NCI-H1436 treated with DMSO at 0.1 percent for 48 hours (cell line): ENCODE measurements at places on chromosomes 11 and 22.
A peak's percentile ranks its signal among the peaks of the same experiment; 100 is the strongest.

- no peak for DNase-seq
Measured at GRCh38 chr11:107791343-107792048, 67.1 kb downstream of the SLC35F2 start.

DNA sequence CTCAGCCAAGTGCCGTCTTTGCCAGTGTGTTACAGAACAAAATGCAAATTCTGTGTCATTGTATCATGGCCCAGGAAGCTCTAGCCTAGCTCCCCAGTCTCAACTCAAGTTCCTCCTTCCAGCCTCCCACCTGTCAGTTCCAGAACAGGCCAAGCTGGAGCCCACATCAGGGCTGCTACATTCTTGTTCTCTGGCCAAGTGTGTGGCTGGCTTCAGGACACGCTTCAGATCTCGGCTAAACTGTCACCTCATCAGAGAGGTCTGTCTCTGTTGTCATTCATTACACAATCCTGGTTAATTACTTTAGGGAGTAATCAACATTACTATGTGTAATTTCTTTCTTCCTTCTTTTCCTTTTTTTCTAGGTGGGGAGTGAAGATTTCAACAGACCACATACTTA lies 347.0 kb upstream of the SYN3 start:
- DNase-seq, result no peak

GRCh38 chr11:88597387-88597786 lies 259.9 kb upstream of the CTSC start:
- no peak for DNase-seq

DNA sequence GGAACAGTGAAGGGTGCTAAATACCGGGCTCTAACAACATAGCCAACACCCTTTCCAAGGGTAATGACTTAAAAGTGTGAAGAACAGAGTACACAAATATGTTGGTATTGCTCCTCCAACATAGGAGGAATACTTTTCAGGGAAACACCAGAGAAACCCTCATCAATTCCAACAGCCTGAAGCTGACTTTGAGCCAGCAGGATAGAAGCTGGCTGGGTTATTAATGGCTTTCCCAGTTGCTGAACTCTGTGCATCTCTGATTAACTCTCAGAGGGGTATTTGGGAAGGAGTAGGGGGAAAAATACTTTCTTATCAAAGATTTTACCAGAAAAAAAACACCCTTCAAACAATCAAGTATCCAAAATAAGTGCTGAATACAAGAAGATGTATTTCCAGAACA lies 95.6 kb downstream of the AMBRA1 start:
- no peak for DNase-seq

DNA sequence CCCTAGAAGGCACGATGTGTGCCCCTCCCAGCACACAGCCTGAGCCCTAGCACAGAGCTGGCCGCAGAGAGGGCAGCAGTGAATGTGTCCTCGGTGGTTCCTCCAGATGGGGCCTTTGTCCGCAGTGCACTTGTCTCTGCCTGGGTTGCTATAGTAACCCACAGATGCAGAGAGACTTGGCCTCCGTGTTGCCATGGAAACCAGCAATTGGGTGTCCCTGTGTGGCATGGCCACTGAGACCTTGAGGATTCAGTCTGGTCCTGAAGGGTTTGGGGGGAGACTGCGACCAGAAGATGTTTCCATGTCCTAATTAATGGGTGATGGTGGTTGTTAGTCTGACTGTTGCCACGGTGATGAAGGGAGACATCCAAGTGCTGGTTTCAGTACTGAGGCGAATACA lies 42.6 kb upstream of the TUB start:
- no peak for DNase-seq

GRCh38 chr11:77191429-77191822 lies 63.4 kb downstream of the MYO7A start:
- DNase-seq, result no peak

- no peak for DNase-seq
Measured at GRCh38 chr22:37182949-37183245, 5.2 kb downstream of the C1QTNF6 start.

DNA sequence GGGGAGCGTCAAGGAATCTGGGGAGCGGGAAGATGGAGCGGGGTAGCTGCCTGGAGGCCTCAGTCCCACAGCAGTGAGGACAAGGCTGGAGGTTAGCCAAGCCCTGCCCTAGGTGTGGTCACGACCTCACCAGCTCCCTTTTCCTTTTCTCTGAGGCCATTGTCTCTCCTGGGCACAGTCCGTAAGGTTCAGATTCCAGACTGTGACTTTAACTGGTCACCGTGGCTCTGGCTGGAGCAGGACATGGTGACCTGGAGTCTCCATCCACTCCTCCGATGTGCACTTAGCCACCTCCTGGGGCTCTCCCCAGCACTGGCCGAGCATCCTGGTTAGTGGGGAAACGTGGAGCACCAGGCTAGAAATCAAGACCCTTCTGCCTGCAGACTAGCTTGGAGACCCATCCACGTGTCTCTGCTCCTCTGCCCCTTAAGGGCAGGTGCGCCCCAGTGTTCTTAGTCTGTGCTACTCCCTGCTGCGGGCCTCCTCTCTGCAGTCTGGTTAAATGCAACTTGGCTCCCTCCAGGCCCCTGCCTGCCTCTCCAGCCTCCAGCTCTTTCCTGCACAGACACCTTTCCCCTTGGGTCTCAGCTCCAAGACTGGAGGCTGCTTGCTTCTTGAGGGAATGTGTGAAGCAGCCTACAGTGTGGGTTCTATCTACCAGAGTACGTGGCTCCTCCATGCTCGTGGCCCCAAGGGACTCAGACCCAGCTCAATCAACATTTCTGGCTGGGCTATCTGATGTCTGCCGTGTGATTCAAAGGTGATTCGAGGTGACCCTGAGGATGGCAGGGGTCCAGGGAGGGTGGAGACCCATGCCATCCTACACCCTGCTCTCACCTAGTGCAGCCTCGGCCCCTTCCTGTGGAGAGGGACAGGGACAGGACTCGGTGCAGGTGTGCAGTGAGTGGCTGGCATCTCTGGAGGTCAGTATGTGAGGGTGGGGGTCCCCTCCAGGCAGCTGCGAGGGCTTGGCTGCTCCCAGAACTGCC lies 5.2 kb downstream of the SLC25A1 start:
- no peak for DNase-seq

DNA sequence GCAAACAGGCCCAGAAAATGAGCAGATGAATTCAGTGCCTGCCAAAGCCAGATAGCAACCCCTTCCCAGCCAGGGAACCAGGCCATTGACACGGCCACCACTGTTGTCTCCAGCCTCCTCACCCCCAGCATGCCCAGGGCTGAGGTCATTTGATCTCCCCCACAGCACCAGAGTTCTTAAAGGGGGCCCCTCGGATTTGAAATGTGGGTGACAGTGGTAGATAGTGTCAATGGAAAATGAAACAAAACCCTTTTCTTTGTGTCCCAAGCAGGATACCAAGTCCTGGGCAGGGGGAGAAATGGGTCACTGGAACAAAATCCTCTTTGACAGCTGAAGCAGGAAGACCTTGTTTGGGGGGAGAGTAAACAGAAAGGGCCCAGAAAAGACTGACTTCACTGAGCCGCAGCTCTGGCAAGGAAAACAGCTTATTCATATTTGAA lies 14.3 kb upstream of the ACCSL start:
- DNase-seq, result no peak

GRCh38 chr11:2838091-2838490 lies 47.5 kb downstream of the CDKN1C start:
- DNase-seq, result no peak

GRCh38 chr11:68535098-68535497 lies 74.5 kb downstream of the PPP6R3 start:
- DNase-seq, result no peak

- no peak for DNase-seq
Measured at GRCh38 chr11:72864702-72865655, 50.8 kb downstream of the ATG16L2 start.

DNA sequence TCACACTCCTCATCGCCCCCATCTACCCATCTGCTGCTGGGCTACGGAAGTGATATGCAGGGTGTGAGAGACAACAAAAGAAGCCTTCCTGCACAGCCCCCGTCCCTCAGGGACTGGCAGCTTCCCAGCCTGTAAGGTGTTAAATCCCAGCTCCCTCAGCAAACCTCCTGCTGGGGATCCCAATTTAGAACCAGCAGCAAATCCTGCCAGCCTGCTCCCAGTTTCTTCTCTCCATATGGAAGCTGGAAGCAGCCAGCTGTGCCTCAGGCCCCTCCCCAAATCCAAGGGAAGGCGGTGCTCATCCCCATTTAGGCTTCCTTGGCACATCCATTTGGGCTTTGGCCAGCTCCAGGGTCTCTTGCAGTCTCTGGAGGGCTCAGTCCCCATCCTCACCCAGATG lies 47.5 kb downstream of the PAMR1 start:
- DNase-seq, result no peak

DNA sequence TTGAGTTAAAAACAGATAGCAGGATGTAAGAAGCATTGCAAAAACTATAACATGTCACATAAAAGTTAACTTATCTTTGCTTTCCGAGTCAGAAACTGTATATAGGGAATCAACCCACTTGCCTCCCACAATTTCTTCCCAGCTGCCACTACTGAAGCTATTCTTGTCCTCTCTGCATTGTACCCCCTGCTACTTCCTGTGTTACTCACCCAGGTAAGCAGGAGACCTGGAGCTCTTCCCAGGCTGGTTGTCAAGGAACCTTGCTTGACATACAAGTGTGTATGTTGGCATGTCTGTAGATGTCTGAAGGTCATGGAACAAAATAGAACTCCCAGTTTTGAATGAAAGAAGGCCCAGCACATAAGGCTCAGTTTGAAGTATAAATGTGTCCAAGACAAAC lies 74.3 kb upstream of the LRRC4C start:
- no peak for DNase-seq

DNA sequence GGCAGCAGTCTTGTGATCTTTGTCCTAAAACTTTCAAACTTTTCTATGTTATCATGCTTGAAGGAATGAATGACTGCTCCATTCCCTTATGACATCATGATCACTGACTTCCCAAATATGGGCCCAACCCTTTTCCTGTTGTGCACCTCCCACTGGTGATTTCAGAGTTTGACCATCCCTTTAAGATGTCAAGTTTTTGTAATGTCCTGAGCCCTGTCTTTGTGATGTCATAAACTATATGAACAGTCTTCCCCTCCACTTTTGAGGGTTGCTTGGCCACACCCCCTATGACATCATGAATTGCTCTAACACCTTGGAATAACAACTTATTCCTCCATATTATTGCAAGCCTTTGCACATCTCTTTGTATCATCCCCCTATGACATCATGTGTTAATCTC lies 16.5 kb upstream of the NUCB2 start:
- DNase-seq, result no peak

GRCh38 chr11:130217133-130218031 lies 57.8 kb downstream of the ST14 start:
- DNase-seq, result no peak

- no peak for DNase-seq
Measured at GRCh38 chr11:1755692-1756561, 5.5 kb upstream of the IFITM10 start.

- no peak for DNase-seq
Measured at GRCh38 chr11:538431-539051, 1.2 kb downstream of the LRRC56 start.

DNA sequence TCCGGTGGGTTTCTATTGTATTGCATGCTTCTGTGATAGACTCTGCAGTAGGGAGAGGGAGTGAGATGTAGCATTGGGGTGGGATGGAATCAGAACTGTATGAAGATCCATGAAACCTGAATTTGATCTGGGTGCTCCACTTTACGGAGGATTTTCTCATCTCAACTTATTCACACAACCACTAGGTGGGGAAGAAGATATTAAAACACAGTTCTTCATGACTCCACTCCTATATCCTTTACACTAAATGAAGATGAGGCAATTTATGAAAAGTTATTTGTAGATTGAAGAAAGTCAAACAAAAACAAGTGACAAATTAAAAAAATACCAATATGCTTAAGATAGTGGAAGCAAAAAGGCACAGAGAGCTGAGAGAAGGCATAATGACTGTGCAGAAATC lies 92.6 kb upstream of the PDGFD start:
- no peak for DNase-seq

DNA sequence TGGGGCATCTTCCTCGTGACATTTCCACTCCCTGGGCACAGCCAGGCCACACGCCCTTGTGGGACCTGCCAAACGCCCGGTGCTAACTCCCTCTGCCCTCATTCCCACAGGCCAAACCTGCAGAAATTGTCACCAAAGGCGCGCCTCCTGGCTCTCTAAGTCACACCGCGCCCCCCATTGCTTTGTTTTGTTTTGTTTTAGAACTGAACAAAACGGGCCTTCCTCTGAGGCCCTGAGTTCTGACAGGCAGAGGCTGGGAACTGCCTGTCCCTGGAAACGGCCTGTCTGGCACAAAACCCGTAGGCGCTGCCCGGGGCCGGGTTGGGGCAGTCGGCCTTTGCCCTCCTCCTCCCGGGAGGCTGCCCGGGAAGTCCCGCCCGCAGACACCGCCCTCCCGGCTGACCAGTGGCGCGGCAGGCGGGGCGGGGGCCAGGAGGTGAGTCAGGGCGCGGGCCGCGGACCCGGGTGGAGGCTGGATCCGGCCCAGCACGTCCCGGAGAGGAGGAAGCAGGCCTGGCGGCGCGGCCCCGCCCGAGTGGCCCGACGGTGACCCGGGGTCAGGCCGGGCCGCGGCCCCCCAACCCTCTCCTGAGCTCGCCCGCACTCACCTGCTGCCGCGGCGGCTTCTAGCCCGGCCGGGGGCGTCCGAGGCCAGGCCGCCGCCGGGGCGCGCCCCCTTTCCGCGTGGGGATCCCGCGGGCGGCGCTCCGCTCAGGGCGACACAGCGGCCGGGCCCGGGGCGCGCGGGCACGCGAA lies 465 bp downstream of the SUN2 start:
- DNase-seq, result no peak

- no peak for DNase-seq
Measured at GRCh38 chr22:22010358-22010757, 27.8 kb upstream of the TOP3B start.

GRCh38 chr11:14892036-14892556 lies at the start of gene CYP2R1:
Gene CYP2R1, minus strand, starts transcription at chr11:14892231. Its CDS starts 26 bp downstream, at chr11:14892205.
- DNase-seq, result peak; percentile 93

GRCh38 chr11:3158131-3158591 lies 6.9 kb downstream of the OSBPL5 start:
- DNase-seq, result no peak

- DNase-seq, result no peak
Measured at GRCh38 chr11:82989628-82990404, 81.9 kb downstream of the RAB30 start.

- DNase-seq, result no peak
Measured at GRCh38 chr22:28111501-28112189, 192.6 kb upstream of the PITPNB start.
